ENCODE measurements at places on chromosomes 7 and 10.

GRCh38 chr7:101740981-101741725 is 76.3 kb upstream of the CUX1 start:
- DNase-seq, result no peak

DNA sequence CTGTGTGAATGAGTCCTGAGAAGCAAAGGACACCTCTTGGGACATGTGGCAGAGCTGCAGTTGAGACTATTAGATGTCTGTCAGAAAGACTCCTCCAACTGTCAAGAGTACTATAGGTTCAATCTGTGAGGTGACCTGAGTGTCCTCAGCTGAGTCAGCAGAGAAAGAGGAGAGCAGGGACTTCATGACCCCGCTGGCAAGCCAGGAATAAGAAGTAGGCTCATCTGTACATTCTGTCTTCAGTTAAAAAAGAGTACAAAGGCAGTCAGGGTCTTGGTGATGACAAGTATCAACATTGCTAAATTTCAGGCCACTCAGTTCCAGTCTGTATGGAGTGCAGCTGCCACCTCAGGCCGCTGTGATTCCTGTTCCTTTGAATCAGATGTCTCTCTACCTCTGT is 25.1 kb downstream of the HECTD2 start:
- no peak for DNase-seq

GRCh38 chr7:90421651-90422050 is 18.4 kb downstream of the CLDN12 start:
- DNase-seq, result no peak

DNA sequence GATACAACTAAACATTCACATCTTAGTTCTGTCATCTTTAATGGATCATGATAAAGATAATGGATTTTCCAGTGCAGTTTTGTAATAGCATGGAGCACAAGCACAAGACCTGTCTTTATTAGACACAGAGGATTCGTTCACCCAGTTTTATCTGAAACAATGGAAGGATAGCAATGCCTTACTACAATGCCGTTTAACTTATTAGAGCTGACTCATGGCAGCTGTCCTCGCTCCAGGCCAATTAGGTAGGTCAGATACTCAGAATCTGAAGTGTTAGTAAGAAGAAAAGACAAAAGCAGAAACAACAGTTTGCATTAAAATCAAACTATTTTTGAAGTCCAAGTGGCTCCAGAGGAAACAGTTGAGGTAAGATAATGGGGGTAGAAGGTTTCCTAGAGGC is 12.8 kb downstream of the OR13A1 start:
- no peak for DNase-seq

- peak; percentile 88 for DNase-seq
Measured at GRCh38 chr7:41869091-41869490, 166.2 kb upstream of the INHBA start.

DNA sequence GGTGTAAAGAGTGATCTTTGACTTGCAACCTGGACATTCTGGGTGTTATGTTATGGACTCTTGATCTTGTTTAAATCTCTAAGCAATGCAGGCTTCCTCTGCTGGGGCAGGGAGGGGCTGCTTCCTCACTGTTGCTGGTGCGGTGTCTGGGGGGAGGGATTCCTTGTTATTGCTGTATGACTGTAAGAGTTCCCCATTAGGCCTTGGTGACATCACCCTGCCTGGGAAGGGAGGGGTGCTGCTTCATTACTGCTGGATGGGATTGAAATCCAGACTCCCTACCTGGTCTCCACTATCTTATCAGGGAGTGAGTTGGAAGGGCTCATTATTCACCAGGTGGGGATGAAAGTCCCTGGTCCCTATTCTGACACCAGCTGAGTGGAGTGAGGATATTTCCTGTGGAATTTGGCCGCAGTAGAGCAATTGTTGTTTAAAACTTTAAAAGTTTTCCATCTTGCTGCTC is 8.8 kb downstream of the OGDH start:
- DNase-seq, result peak; percentile 42

- DNase-seq, result no peak
Measured at GRCh38 chr10:12180221-12180974, 15.3 kb downstream of the NUDT5 start.

All from fibroblast of skin of right quadriceps (primary cell).